DMS 273 treated with DMSO at 0.1 percent for 48 hours (cell line): ENCODE measurements at places on chromosomes 1 and 21.

DNA sequence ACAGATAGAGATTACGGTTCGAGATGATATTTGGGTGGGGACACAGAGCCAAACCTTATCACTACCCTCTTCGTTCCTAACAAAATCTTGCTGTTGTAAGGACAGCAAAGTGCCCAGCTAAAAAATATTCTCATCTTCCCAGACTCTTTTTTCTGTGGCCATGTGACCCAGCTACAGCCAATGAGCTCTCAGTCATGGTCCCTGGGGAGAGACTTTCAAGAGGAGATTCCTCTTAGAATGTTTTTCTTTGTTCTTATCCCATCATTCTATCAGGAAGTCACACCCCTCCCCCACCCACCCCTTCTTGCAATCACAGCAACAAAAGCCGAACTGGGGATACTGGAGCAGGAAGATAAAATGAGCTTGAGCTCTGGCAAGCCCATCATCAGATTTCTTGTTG, 247.1 kb downstream of the CHRM3 start:
- no peak for DNase-seq

DNA sequence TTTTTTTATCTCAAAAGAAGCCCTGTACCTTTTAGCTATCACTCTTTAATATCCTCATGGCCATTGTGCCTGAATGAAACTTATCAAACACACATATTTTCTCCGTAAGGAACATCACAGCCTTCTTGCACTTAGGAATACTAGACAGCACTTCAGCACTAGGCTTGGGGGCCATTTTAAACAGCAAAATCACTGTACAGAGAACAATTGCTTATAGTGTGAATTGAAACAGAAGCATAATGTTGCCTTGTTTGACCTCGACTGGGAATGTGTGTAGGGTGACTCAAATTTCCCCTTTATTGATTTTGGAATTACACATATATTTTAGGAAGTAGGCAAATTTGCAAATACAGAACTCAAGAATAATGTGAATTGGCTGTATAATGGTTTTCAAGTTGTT, 36.4 kb downstream of the KYAT3 start:
- no peak for DNase-seq

DNA sequence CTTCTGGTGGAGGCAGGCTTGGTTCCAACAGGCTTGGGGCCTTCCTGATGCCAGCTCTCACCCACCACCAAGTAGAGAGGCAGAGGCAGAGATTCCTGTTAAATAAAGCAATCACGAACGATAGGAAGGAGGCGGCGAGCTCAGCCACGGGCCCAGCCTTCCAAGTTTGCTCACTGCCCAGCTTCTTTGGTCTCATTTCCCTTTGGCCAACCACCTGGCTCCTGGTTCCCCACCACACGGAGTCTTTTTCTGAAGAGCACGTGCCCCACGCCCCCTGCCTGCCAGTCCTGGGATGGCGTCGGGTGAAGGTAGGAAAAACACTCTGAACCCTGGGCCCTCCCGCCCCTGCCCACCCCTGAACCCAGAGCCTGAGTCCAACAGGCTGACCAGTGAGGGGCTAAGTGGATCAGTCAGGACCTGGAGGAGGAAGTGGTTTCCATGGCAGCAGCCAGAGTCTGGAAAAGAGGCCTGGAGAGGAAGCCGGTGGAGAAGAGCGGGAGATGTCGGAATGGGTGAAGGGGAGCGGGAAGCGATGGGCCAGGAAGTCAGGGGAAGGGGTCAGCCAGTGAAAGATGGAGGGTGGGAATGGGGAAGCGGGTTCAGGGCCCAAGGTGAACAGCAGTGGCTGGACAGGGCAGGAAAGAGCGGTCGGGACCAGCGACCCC, 158.2 kb upstream of the KLHDC7A start:
- DNase-seq = no peak

- DNase-seq = no peak
Observed at GRCh38 chr1:119587341-119587740, 60.7 kb downstream of the ZNF697 start.

- no peak for DNase-seq
Observed at GRCh38 chr1:34928066-34928696, 1.3 kb downstream of the DLGAP3 start.

GRCh38 chr1:112714313-112715263, 544 bp downstream of the PPM1J start:
- DNase-seq = no peak

- DNase-seq = no peak
Observed at GRCh38 chr21:31491617-31492016, 147.6 kb upstream of the TIAM1 start.

GRCh38 chr1:196071447-196071846, 536.8 kb downstream of the KCNT2 start:
- no peak for DNase-seq

GRCh38 chr1:20604678-20605077, 15.8 kb downstream of the CDA start:
- no peak for DNase-seq

GRCh38 chr1:211381481-211382181, 55.0 kb downstream of the TRAF5 start:
- no peak for DNase-seq

DNA sequence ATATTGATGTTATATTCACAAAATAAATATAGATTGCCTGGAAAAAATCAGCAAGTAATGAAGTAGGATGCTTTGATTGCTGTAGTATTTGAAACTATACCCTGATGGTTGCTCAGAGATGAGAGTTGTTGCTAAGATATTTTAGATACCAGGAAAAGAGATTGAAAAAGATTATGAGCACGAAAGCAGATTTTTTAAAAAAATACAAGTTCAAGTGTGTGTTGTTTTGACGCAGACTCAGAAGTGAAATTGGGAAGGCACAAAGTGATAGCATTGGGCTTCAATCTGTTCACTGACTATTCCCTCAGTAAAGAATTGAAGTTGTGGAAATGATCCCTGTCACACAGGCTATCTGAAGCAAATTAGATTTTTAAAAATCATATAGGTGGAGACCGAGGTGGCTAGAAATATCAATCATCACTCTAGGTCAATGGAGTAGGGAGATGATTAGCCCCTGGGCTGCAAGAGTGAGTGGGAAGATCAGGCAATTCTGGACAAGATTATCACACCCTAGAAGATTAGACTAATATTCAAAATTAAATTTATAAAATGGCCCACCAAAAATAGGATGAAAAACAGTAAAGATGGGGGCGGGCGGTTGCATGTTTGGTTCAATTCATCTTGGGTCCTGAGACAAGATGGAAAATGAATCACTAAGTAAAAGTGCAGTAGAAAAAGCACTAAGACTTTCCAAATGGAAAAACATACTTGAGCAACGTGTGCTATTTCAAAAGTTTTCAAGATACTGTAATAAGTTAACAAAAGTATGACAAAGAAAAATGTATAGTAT, 41.5 kb upstream of the LRRC8D start:
- DNase-seq = no peak
